ENCODE measurements at places on chromosomes 1 and 21.

GRCh38 chr1:47962750-47963492 is 34.3 kb downstream of the TRABD2B start:
- no peak for DNase-seq

DNA sequence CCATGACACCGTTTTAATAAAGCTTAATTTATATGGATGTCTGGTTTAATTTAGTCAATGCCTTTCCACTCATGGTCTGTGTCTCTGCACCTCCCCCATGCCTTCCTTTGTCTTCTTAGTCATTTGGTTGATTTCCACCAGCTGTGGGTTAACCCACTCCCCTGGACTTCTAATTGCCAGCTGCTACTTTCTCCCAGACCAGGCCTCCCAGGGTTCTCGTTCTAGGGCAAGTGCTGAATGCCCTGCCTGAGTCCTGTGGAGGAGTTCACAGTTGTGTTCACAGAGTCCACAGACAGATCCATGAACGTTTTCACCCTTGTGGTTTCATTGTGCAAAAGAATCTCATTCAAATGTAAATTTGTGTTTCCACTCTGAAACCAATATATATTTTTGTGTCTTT is 243.4 kb downstream of the NUF2 start:
- DNase-seq: no peak

- DNase-seq: no peak
Observed at GRCh38 chr1:47585141-47585902, 147.5 kb downstream of the FOXD2 start.

- DNase-seq: no peak
Observed at GRCh38 chr1:235720544-235720943, 71.0 kb upstream of the GNG4 start.

GRCh38 chr1:234476172-234476571 is 2.8 kb downstream of the TARBP1 start:
- no peak for DNase-seq

DNA sequence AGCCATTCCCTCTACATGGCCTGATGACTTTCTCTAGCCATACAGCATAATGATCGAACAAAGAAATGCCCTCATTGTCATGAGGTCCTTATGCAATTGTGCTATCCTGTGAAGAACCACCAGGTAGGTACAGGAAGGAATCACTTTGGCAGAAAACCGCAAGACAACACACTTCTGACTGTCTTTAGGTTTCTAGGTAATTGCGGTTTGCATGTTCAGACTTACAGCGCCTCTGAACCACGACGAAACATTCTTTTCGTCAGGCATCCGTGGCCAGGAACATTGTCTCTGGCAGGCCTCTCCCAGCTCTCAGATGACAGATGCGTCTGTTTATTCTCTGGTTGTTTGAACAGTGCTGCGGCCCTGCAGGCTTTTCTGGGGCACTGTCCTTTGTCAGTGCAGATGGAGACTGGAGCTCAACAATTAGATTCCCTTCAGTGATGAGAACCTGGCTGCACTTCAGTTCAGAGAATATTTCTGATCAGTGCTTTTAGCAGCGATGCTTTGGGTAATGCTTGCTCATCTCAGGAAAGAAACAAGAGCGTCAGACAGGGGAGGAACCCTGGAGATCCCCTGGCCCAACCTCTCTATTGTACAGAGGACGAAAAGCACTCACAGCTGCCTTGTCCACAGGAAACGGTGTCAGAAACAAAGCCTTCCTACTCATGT is 63.4 kb downstream of the B3GALT5 start:
- DNase-seq: no peak

GRCh38 chr1:30588311-30589073 is 134.9 kb downstream of the MATN1 start:
- DNase-seq: no peak

DNA sequence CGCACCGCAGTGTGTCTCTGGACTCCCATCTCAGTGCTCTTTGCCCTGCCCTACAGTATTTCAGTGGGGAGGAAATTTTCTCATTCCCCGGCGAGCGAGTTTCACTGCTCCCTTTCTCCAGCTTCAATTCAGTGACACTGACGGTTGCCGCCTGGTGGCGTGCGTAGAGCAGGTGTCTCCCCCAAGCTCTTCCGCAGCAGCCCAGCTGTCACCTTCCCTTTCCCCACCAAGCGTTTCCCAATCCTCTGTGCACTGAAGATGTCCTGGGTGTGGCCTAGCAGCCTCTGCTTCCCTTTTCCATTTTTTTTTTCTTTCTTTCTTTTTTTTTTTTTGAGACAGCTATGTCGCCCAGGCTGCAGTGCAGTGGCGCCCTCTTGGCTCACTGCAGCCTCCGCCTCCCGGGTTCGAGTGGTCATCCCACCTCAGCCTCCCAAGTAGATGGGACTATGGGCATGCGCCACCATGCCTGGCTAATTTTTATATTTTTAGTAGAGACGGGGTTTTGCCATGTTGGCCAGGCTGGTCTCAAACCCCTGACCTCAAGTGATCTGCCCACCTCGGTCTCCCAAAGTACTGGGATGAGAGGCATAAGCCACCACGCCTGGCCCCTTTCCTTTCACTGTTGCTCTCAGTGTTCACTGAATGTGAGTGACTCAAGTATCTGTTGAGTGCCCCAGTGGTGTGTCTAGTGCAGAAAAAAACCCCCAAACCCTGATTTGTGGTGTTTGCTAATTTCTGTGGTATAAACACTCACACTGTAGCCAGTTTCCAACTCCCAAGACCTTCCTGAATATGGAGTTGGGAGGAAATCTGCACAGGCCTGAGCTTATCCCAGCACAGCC is 30.1 kb downstream of the TNFRSF1B start:
- DNase-seq: no peak

- DNase-seq: no peak
Observed at GRCh38 chr1:41933106-41933505, 14.4 kb upstream of the HIVEP3 start.

GRCh38 chr1:3921765-3922164 is 21.7 kb upstream of the C1orf174 start:
- DNase-seq: no peak

- no peak for DNase-seq
Observed at GRCh38 chr1:48750109-48750508, 26.6 kb downstream of the BEND5 start.

DNA sequence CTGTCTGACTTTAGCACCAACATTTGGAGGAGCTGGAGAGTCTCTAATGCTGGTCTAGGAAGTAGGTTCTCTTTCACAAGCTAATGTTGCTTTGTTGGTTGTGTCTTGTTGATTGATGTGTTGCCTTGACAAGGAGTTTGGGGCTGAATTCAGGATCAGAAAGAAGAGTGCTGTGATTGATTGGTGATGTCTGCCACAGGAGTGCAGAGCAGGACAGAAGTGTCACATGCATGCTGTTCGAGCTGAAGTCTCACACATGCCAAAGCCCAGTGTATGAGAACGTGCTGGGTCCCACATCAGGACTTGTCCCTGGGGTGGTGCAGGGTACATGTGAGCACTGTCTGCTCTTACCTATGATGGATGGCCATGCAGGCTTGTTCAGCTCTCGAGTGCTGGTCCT is 694.4 kb downstream of the MATN1 start:
- no peak for DNase-seq

DNA sequence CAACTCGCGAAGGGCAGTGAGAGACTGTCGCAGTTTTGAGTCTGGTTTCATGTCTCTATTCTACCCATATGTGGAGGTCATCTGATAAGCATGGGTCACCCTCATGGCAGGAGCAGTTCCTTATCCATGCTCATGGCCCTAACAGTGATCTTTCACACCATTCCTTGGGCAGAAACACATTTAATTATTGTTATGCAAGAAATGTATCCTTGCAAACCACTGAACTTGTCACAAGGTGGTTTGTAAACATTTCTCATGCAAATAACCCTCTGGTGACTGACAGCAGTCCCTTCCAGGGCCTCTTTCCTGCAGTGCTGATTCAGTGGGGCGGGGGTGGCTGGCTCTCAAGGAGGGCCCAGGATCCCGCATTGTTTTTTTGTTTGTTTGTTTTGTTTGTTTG is 421.4 kb upstream of the RUNX1 start:
- no peak for DNase-seq

DNA sequence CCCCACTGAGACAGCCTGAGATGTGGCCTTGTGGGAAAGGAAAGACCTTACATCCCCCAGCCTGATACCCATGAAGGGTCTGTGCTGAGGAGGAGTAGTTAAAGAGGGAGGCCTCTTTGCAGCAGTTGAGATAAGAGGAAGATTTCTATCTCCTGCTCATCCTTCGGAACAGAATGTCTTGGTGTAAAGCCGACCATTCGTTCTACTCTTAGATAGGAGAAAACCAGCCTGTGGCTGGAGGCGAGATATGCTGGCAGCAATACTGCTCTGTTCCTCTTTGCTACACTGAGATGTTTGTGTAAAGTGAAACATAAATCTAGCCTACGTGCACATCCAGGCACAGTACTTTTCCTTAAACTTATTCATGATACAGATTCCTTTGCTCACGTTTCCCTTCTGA is 1.5 kb upstream of the CCDC27 start:
- DNase-seq: no peak

DNA sequence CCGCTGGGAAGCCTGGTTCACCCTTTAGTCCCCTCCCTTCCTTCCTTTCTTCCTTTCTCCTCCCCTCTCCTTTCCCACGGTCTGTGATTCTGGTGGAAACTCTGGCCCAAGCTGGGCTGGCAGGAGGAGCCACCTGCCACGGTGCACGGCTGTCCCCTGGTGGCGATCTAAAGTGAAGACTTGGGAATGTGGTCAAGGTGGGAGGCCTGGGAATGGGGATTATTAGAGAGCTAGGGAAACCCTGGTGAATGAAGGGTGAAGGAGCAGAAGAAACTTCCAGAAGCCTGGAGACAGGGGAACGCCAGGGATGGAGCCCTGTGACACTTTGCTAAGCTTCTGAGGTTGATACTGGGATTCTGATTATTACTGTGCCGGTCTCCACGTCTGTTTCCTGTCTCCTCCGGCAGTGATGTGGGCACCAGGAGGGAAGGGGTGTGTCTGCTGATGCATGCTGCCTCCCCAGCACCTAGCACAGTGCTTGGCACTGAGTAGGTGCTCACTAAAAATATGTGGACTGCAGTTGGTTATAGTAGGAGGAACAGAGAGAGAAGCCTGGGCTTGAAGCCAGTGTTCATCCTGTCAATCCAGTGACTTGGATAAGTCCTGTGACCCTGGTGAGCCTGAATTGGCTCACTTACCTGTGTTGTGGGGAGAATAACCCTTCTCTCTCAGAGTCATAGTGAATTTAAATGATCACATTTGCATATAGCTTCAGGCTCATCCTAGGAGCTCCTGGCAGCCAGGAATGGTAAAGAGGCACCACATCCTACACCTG is 71.2 kb upstream of the NBPF3 start:
- peak; percentile 56 for DNase-seq

GRCh38 chr1:66758241-66758755 is 6.0 kb downstream of the DYNLT5 start:
- no peak for DNase-seq

- DNase-seq: no peak
Observed at GRCh38 chr1:34360574-34360973, 183.9 kb downstream of the C1orf94 start.

GRCh38 chr1:24910751-24911650 is 19.1 kb downstream of the RUNX3 start:
- DNase-seq: peak; percentile 61

DNA sequence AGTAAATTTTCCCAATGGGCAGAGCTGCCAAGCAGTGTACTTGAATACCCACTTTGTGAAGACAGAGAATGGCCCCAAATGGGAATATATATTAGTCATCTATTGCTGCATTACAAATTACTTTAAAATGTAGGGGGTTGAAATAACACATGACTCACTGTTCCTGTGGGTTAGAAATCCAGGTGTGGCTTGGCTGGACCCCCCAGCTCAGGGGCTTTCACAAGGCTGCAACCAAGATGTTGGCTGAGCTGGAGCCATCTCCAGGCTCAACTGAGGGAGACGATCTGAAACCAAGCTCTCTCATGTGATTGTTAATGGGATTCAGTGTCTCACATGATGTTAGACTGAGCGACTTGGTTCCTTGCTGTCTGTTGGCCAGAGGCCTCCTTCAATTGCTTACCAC is 33.4 kb upstream of the ARHGAP29 start:
- no peak for DNase-seq

DNA sequence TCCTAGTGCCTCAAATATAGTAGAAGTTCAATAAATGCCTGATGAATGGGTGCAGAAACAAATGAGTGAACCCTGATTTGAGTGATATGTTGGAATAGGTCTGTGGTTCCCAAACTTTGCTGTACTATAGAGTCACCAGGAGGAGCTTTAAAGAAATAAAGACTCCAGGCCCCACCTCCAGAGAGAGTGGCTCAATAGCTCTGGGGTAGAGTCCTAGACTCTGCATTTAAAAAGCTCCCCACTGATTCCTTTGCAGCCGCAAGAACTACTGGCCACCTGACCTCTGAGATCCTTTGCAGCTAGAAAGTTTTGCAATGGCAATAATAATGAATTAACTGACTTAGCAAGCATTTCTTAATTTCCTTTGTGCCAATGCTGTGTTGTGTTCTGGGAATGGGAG is 20.9 kb downstream of the TCHHL1 start:
- no peak for DNase-seq

DNA sequence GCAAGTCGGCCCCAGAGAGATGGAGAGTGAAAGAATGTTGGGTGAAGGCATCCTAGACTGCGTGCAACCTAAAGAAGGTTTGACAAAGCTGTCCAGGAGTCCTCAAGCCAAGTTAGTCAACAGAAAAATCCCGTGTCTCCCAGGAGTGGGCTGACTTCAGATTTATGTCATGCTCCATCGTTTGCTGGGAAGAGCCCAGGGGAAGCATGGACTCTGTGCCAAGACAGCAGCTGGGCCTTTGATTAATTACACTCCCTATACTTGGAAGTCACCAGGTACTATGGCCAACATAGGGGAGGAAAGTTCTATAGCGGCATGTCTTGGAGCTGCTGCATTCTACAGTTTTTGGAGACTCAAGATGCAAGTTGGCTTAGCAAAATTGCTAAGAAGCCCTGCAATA is 247.4 kb downstream of the KAZN start:
- DNase-seq: no peak

DNA sequence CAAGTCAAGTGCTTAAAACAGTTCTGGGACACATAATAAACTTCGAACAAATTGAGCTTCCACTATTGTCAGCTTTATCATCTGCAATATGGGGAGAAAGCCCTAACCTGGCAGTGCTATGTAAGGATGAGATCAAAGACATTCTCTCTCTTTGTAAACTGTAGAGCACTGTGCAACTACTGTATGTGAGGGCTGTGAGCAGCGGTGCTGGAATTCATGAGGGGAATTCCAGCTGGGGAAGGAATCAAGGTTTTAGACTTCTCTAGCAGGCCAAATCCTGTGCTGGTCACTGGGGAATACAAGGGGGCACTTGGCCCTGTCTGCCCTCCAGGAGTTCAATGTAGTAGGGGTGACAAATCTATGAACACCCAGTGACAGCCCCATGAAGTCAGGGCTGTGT is 9.3 kb downstream of the FAM151A start:
- DNase-seq: no peak

- DNase-seq: no peak
Observed at GRCh38 chr21:16192902-16193301, 463.1 kb downstream of the USP25 start.

All from effector CD8-positive, alpha-beta T cell (primary cell).